NCI-H510A (cell line): ENCODE measurements at places on chromosomes 11 and 22.

DNA sequence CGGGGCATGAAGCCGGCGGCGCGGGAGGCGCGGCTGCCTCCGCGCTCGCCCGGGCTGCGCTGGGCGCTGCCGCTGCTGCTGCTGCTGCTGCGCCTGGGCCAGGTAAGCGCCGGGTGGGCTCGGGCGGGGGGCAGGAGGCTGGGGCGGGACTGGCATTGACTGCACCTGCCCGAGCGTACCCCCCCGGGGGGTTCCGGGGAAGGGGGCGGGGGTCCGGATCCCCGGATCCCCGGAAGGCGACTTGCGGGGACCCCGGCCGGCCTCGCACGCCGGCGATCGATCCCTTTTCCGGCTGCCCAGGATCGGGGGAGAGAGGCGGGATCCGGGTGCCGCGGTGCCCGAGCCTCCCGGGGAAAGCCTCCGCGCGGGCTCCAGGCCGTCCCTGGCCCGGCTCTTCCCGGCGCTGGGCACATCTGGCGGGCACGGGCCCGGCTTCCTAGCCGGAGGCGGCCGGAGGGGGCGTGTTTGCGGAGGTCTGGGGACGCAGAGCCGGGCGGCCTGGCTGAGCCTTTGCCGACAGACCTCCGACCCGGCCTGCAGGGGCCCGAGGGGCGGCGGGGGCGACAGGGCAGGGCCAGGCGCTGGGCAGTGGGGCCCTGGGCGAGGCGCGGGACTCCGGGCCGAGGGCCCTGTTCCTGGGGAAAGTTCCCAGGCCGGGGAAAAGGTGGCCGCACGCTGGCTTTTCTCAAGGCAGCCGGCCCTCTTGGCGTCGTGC is 705 bp downstream of the PTPRJ start:
- no peak for DNase-seq

DNA sequence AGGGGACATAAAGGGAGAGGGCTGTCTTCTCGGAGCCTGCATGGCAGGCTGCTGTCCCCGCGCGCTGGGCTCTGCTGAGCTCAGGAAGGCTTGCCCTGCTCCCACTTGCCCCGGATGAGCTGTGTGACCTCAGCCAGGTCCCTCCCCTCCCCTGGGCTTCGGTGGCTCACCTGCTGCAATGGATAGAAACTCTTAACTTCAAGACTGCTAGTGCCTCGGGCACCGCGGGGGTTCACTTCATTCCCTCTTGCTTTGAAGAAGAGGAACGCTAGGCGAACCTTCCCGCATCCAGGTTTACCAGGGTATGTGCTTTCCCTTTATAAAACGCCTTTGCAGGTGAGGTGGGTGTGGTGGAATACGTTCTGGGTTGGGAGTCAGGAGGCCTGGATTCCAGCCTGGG is 115.0 kb downstream of the PHF21B start:
- no peak for DNase-seq

DNA sequence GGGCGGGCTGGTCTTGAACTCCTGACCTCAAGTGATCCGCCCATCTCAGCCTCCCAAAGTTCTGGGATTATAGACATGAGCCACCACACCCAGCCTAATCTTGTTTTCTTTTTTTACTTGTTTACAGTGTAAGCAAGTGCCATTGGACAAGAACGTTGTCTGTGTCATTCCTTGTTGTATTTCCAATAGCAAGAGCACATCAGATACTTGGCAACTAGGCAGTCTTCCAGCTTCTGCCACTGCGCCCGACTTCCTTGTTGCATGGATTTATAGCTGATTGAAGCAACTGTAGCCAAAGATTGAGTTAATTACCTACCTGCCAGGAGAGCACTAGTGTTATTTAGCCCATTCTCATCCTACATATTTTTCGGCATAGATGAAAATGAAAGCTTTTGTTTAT is 3.1 kb upstream of the SGSM3 start:
- no peak for DNase-seq

- DNase-seq: no peak
These were observed 14.7 kb downstream of the MPEG1 start for GRCh38 chr11:59197991-59198390.

DNA sequence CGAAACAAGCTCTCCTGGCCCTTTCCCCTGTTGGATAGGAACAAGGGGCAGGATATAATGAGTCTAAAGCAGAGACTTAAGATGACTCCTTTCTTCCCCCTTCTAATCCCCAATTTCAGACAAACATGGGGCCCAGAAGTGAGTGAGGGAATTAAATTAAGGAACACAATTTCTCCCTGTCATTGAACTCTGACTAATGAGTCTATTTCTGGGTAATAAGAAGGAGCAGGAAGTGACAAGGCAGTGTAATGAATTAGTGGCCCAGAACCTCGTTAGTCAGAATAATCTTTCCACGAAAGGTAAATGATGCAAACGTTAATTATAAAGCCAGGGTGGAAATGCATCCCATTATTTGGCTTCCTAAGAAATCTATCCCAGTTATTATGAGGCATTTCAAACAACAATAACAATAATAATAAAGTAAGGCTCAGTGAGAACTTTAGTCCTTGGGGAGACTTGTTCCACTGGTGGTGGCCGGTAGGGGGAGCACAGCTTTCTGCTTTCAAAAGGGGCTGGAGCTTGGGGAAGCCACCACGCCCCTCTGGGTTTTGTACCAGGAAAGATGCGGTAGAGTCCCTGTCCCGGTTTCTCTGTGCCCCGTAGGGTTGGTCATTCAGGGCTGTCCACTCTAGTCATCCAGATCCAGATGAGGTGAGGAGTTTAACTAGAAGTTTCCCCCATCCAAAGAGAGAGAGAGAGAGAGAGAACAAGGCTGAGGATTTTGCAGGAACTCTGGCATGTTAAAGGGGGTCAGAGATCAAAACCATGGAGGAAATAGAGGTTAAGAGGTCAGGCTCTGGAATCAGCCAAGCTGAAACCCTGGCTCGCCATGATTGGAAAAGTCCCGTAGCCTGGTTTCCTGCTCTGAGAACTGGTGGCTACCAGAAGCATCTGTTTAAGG is 298.3 kb downstream of the NTM start:
- DNase-seq: no peak
